ENCODE measurements at places on chromosomes 4 and X.

GRCh38 chr4:169372791-169373190, 102.0 kb upstream of the SH3RF1 start:
- no peak for DNase-seq

GRCh38 chr4:16641971-16642370, 256.5 kb downstream of the LDB2 start:
- no peak for DNase-seq

DNA sequence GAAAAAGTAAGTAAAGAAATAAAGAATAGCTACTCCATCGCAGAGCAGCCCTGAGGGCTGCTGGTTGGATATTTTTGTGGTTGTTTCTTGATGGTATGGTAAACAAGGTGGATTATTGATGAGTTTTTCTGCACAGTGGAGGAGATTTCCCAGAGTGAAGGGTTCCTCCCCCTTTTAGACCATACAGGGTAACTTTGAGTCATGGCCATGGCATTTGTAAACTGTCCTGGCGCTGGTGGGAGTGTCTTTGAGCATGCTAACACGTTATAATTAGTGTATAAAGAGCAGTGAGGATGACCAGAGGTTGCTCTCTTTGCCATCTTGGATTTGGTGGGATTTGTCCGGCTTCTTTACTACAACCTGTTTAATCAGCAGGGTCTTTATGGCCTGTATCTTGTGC, 128.2 kb downstream of the ASMT start:
- DNase-seq, result no peak

DNA sequence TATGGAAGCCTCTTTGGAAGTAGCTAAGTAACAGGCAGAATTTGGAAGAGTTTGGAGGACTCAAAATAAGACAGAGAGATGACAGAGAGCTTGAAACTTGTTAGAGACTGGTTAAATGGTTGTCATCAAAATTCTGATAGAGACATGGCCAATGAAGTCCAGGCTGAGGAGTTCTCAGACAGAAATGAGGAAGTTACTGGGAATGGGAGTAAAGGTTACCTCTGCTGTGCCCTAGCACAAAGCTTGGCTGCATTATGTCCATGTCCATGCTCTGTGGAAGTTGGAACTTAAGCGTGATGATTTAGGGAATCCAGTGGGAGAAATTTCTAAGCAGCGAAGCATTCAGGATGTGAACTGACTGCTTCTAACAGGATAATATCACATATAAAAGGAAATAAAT, 146.2 kb upstream of the NDST4 start:
- no peak for DNase-seq

GRCh38 chr4:105509291-105509690, 35.4 kb upstream of the PPA2 start:
- no peak for DNase-seq

DNA sequence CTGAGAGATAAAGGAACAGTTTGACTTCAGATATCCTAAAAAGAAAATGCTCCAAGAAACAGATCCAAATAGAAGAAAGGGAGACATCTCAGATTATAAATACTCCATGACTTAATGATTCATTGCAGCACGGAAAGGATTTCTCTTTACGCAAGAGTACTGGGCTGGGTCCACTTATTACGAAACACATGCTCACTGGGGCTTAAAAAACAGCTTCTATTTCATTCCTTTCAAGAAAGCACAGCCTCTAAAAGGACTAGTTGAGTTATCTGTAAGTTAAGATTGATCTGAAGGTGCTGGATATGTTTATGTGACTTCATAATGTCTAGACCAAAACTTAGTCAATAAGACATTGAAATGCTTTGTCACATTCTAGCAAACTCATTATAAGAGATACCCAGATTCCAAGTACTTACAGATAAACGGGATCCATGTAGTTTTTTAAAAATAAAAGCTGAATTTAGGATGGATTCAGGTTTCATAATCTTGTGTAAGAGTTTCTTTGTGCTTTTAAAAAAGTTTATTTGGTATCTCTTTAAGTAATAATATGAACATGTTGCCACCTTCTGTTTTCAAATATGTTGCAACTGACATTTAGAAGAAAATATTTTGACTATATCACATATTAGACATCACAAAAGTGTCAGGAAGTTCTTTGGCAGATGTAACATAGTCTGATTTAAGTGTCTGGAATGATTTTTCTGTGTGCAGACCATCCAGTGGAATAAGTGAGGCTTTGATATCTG, 109.5 kb upstream of the MYOZ2 start:
- DNase-seq, result no peak

- no peak for DNase-seq
Measured at GRCh38 chr4:119139311-119139710, 3.7 kb downstream of the MYOZ2 start.

GRCh38 chrX:37961118-37961517, 45.2 kb upstream of the SYTL5 start:
- DNase-seq, result no peak

- no peak for DNase-seq
Measured at GRCh38 chr4:80393970-80394250, 58.4 kb downstream of the CFAP299 start.

DNA sequence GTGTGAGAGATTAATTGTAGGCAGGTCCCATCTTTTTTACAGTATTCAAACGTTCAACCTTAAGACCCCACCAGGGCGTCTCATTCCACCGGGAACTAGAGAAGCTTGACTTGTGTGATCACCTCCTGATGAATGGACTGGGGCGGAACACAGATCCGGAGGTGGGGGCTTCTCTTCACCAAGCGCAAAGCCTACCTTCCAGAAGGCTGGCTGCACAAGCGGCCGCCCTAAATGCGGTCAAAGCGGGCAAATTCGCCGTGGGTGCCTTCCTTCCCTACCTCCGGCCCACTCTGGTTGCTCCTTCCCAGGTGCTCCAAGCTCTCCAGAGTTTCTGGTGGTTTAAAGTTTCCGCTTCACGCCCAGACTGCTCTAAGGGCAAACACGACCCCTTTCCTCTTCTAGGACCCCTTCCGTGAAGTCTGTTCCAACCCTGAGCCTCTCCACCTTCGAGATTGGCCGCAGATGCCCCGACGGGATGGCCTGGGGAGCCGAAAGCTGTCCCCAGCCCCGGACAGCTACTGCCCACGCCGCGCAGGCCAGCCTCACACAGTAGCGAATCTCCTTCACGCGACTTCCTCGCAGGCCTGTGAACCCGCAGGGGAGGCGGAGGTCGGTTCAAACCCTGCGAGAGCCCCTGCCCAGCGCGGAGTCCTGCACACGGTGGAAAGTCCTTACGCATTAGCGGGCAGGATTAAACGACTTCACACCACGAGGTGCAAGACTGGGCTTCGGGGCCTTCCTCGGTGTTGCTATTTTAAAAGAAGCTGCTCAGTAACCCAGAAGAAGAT, 1.6 kb upstream of the WWC2 start:
- DNase-seq, result no peak

DNA sequence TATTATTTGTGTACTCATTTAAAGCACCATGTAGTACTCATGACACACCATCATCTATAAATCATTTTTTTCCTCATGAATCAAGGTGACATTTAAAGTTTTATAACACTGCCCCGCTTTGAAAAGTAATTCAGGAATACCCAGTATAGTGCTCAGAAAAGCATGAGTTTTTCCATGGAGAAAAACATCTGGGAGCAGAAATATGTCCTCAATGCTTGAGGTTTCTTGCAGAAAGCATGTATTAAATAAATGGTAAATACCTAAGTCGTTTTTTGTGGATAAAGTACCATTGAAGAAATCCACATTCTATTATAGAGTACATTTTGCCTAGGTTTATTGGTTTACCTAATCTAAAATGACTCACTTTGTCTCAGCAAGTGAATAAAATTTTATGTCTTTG, 66.2 kb downstream of the UBA6 start:
- DNase-seq, result no peak

- no peak for DNase-seq
Measured at GRCh38 chr4:65918212-65918611, 247.9 kb upstream of the EPHA5 start.

GRCh38 chrX:69126642-69127041, 38.6 kb downstream of the PJA1 start:
- no peak for DNase-seq

- no peak for DNase-seq
Measured at GRCh38 chr4:131531087-131531486, 1618.0 kb upstream of the PCDH10 start.

- DNase-seq, result peak; percentile 27
Measured at GRCh38 chr4:27176400-27176799, 315.8 kb downstream of the STIM2 start.

DNA sequence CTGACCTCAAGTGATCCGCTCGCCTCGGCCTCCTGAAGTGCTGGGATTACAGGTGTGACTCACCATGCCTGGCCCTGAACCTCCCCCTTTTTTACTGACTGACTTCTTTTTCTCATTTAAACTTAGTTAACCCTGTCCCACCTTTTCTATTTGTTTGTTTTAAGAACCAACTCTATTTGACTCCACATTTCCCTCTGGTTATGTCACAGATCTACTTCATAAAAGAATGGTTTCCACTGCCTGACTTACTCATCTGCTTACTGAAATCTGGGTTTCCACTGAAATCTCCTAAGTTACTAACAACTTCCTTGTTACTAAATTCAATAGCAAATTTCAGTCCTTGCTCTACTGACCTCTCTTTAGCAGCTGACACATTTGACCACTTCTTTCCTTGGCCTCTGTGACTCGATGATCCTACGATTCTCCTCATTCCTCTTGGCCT, 28.0 kb upstream of the NSUN7 start:
- no peak for DNase-seq

- no peak for DNase-seq
Measured at GRCh38 chrX:150094996-150095395, 156.7 kb upstream of the EOLA2 start.

- DNase-seq, result no peak
Measured at GRCh38 chrX:129813662-129814368, 29.9 kb downstream of the ZDHHC9 start.

GRCh38 chrX:77935886-77936285, 25.4 kb downstream of the ATP7A start:
- DNase-seq, result no peak

Measured in midbrain (tissue), 1 donor.